ENCODE measurements at places on chromosomes 7 and 10.
A peak's percentile ranks its signal among the peaks of the same experiment; 100 is the strongest.

- DNase-seq: no peak
These were observed 27.2 kb upstream of the ATP6V0A4 start for GRCh38 chr7:138825049-138825721.

GRCh38 chr10:1368842-1369171 is 312.6 kb downstream of the WDR37 start:
- no peak for DNase-seq

DNA sequence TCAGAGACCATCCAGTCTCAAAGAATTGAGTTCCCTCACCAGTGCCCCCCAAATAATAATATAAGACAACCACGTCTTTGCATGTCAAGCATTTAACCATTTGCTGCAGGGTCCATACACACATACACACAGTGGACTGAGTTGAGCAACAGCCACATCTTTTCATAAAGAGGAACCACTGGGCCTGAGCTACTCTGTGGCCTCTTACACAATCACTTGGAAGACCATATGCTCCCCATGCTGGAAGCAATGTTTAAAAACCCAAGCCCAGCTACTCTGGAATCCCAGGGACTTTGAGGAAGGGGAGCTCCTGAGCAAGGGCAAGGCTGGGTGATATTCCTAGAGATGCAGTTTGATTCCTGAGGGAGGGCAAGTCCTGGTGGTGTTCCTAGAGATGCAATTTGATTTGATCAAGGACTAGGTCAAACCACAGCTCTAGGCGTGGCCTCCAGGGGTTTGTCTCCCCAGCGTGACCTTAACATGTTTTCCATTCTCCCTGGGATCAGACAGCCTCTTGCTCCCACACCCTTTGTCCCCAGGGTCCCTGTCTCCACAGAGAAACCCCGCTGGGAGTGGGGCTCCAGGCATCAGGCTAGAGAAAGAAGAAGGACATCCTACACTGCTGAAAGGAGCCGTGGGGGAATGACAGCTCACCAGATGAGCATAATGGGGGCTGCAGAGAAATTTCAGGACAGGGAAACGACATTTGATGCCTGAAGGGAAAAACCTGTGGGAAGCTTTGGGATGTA is 376.2 kb upstream of the MGMT start:
- DNase-seq: no peak

GRCh38 chr7:80550005-80550404 is 38.1 kb upstream of the GNAT3 start:
- DNase-seq: no peak

GRCh38 chr10:110141871-110142635 is 65.4 kb upstream of the MXI1 start:
- DNase-seq: no peak

DNA sequence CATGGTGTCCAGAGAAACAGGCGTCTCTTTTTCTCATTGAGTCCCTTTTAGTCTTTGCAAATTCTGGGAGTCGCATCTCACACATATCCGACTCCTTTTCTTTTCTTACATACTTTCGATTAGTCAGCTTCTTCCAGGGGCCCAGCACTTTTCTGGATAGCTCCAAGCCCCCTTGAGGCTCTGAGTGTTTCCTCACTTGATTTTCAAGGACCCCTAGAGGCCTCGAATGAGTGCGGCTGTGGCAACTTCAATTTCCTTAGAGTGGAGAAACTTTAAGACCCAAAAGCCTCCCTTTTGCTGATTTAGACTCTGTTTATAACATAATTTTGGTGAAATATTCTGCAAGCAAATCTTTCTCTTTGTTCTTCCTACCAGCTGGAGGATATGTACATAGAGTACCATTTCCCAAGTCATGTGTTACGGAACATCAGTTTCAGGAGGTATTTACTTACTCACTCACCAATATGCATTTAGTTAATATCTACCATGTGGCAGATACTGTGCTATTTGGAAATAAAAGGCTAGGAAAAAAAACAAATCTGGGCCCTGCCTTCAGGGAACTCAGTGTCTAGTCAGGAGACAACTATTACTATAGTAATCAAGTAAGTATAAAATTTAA is 555.2 kb downstream of the REEP3 start:
- no peak for DNase-seq

- peak; percentile 68 for DNase-seq
These were observed 33.9 kb downstream of the SGPL1 start for GRCh38 chr10:70849582-70850016.

DNA sequence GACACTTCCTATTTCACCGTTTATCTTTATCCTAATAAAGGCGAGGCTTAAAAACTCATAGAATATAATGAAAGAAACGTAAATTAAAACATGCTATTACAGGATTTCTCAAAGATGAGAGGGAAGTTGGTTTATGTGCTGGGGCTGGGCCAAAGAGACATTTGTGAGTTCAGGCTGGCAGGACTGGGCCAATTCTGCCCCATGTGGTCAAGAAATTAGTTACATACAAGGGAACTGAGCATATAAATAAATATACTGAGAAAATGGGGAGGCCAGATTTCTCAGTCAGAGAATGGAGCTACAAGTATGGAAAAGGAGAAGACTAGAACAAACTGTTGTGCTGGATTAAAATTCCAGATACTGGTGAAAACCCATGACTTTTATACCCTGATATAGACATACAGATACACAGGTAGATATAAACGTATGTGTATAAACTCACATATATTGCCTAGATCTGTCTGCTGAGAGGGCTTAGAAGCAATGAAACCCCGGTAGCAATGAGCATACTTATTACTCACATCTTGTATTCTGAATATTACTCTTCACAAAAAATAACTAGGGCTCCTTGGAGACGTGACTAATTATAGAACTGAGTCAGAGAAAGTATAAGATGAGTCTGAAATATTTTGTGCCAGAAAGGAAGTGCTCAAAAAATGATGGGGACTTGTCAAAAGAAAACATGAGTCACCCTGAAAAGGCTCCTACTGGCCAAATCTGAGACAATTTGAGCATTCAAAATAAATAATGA is 155.7 kb upstream of the FGFR2 start:
- DNase-seq: peak; percentile 78

GRCh38 chr7:22681852-22682657 is 44.9 kb upstream of the IL6 start:
- DNase-seq: no peak

GRCh38 chr10:130687566-130687965 is 551.4 kb downstream of the GLRX3 start:
- DNase-seq: no peak

DNA sequence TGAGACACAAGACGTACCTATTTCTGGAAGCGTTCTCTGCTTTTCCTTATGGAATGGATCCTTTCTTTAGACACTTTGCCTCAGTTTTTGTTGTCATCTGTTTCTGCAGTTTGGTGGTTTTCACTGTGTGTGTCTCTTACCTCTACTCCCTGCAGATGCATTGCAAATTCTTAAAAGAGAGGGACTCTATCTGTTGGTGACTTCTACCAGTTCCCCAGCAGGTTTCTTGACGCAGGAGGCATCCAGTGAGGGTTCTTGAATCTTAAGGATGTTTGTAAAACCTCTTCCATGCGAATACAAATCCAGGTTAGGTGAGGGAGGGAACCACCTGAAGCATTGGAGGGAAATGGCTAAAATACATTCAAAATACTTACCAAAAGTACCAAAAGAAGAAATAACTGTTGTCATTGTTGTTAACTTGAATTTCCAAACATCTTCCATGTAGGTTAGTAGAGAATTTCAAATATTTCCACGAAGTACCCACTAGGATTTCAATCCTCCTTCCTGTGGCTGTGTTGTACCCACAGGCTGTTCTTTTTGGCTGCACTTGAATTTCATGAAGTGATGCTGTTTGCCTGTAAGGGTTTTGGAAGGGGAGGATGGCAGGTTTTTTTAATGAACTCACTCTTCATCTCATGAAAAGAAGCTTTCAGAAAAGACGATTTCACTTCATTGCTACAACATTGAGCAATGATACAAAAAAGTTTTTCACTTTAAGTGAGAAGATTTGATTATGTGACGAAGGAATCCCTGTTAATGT is 32.2 kb downstream of the PLXDC2 start:
- no peak for DNase-seq

GRCh38 chr7:6250364-6250833 is 22.0 kb downstream of the CYTH3 start:
- no peak for DNase-seq

DNA sequence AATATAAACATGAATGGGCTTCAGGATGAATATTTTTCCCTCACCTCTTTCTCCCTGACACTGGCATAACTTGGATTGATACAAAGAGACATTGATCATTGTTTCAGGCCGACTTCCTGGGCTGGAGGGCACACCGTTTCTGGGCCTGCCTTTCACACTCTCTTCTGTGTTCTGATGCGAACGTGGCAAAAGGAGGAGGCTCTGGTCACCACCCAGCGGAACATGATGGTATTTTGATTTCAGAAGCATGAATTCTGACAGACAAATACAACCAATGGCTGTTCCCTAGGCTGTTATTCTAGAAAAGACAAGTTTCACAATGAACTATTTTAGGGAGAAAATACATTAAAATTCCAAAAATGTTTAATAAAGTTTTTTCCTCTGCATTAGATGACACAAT is 534.5 kb upstream of the MKI67 start:
- DNase-seq: no peak

- no peak for DNase-seq
These were observed 4.7 kb upstream of the PKD2L1 start for GRCh38 chr10:100334762-100335161.

- DNase-seq: no peak
These were observed 293.3 kb upstream of the SP4 start for GRCh38 chr7:21134631-21135030.

GRCh38 chr7:69864822-69865221 is 266.5 kb downstream of the AUTS2 start:
- no peak for DNase-seq

- DNase-seq: no peak
These were observed 86.1 kb downstream of the FAM107B start for GRCh38 chr10:14688606-14689005.

- DNase-seq: no peak
These were observed 25.4 kb upstream of the INPP5F start for GRCh38 chr10:119700321-119700954.

GRCh38 chr10:75394221-75394620 is 7.3 kb downstream of the ZNF503 start:
- DNase-seq: no peak

DNA sequence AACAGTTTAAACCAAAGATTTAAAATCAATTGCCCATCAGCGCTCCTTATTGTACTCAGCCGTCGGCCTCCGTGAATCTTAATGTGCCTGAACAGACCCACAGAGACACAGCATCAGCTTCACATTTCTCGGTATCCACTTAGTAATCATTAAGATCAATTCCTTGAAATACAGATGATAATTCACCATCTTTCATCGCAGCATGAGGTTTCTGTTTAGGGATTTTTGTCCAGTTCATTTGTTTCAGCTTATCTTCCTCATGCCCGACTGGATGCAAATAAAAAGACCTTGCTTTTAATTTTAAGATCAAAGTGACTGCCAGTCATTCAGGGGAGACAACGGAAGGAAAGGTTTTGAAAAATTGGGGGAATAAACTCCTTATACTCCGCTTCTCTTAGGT is 207.8 kb downstream of the WDR37 start:
- no peak for DNase-seq

DNA sequence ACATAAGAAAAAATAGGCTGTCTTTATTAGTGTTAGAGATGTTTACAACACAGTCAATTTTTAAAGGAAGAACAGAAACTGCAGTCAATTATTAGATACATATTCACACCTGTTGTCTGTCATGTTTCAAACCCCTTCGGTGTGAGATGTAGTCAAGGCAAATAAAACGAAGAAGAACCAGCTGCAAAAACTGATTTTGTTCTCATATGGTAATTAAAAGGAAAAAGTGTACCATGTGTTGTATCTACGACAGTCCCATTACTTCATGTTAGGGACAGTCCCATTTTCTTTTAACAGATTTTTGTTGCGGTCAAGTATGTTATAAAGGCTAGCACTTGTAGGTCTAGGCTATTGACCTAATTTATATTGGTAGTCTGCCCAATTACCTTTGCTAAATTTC is 149.4 kb downstream of the LRRN3 start:
- DNase-seq: no peak

GRCh38 chr10:81865581-81865980 is 9.4 kb upstream of the NRG3 start:
- DNase-seq: no peak

DNA sequence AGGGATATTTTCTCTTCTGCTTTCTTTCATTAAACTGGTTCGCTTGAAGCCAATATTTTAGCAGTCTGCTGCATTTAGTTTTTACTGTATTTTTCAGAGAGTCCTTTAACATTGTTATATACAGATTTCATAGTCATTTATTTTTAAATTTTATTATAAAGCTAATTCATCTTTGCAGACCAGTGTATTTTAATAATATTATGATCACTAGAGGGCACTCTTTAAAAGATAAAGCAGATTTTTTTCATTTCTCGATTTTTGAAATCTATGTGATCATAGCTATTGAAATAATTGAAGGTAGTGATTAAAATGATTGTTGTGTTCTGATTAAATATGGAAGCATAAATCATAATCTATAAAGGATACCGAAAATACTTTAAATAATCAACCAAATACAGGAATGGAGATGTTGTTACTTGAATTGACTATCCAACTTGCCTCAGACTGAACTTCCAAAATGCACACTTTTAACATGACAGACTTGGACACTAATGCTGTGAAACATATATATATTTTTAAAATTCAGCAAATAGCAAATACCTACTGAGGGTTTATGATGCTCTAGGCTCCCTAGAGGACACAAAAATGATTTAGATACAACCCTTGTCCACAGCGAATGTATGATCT is 35.2 kb downstream of the ST7 start:
- DNase-seq: no peak

- no peak for DNase-seq
These were observed 38.2 kb downstream of the PRSS2 start for GRCh38 chr7:142808802-142809583.

GRCh38 chr10:110834629-110835301 is 37.0 kb upstream of the PDCD4 start:
- DNase-seq: no peak

DNA sequence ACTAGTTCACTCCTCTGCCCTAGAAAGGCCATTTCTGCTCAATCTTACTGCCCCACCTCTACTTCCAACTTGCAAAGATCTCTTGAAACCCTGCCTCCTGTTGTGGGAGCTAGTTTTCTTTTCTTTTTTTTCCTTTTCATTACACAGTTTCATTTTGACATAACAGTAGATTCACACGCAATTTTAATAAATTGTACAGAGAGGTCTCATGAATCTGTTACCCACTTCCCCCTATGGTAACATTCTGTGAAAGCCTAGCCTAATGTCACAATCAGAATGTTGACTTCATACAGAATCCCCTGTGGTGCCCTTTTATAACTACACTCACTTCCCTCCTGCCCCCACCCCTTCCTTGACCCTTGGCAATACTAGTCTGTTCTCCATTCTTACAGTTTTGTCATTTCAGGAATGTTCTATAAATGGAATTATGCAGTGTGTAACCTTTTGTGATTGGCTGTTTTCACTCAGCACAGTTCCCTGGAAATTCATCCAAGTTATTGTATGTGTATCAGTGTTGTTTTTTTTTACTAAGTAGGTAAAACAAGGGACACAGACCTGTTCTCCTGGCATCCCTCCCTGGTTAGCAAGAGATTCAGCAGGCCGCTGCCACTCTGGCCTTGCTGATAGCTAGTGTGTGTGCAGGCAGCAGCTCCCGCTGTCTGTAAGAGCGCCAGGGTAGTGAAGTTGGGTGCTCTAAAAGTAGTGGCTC is 21.5 kb downstream of the CHST3 start:
- DNase-seq: no peak
